ENCODE measurements at places on chromosomes 7 and 10. TPM values are rescaled to one million over a fixed set of nuclear protein-coding genes. Genes with fewer than 3 reads are reported as not detected.

Gene TMEM225B
- 0.30 TPM for total RNA-seq

Gene CLCN1
- total RNA-seq: not detected

Gene PTF1A
- not detected for total RNA-seq

Gene FGL2
- total RNA-seq: 33.0 TPM

Gene SUGCT
- total RNA-seq: 1.7 TPM

Gene ELN
- 83.3 TPM for total RNA-seq

Gene SPRN
- not detected for total RNA-seq

Gene NODAL
- not detected for total RNA-seq

Gene MYL10
- total RNA-seq: not detected

Gene TLX1
- not detected for total RNA-seq

Gene C10orf62
- not detected for total RNA-seq

Gene OR2A12
- not detected for total RNA-seq

Gene MYO1G
- total RNA-seq: 36.3 TPM

Gene STEAP2
- 13.4 TPM for total RNA-seq

Gene C7orf25
- 7.8 TPM for total RNA-seq

Gene TMEM176A
- total RNA-seq: 57.4 TPM

Gene DMBT1
- 43.1 TPM for total RNA-seq

Gene ARMC3
- 9.6 TPM for total RNA-seq

Gene OR2A7
- total RNA-seq: 12.1 TPM

Gene FANK1
- total RNA-seq: 11.5 TPM

Gene MCM10
- total RNA-seq: 0.38 TPM

Gene EEF1AKMT2
- 14.1 TPM for total RNA-seq

Gene ACTR3C
- total RNA-seq: 18.6 TPM

Gene CFAP70
- 11.3 TPM for total RNA-seq

Gene MOGAT3
- total RNA-seq: not detected

Gene HOXA3
- 4.6 TPM for total RNA-seq

Gene GSAP
- total RNA-seq: 80.0 TPM

Gene WASL
- total RNA-seq: 33.3 TPM

Gene ESYT2
- 55.5 TPM for total RNA-seq
